ENCODE measurements at places on chromosomes 13 and 19. TPM values are rescaled to one million over a fixed set of nuclear protein-coding genes. Genes with fewer than 3 reads are reported as not detected.

DNA sequence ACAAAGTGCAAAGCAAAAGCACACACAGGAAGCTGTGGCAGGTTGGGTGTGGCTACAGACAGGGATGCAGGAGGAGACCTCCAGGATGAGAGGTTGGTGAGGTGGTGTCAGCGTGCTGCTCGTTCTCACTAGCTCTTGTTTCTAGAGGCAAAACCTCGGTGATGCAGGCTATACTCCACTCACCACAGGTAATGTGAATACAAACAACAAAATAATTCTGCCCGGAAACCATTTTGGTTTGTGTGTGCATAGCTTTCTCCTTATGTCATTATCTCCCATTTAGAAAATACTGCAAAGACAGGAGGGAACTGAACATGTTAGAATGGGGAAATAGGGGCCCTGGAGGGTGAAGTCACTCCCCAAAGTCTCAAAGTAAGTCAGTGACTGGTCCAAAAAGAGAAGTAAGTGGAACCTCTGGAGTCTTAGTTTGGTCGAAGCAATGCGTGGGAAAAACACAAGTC lies 9.4 kb downstream of the LCP1 start:
- no peaks in the 10 kb centered on the region for H3K4me1 ChIP-seq
- H3K4me3 ChIP-seq: no peak overlapping the region
- H3K36me3 ChIP-seq: no peaks in the 10 kb centered on the region
- no peak for DNase-seq
- H3K27ac ChIP-seq: no peak overlapping the region

GRCh38 chr13:27770809-27771208 lies 21.5 kb upstream of the GSX1 start:
- DNase-seq: peak; percentile 13
- H3K4me3 ChIP-seq: no peak overlapping the region
- H3K27ac ChIP-seq: no peak overlapping the region
- no peaks in the 10 kb centered on the region for H3K4me1 ChIP-seq
- peaks cover 6% of the 10 kb centered on the region for H3K27me3 ChIP-seq
- H3K36me3 ChIP-seq: no peaks in the 10 kb centered on the region

DNA sequence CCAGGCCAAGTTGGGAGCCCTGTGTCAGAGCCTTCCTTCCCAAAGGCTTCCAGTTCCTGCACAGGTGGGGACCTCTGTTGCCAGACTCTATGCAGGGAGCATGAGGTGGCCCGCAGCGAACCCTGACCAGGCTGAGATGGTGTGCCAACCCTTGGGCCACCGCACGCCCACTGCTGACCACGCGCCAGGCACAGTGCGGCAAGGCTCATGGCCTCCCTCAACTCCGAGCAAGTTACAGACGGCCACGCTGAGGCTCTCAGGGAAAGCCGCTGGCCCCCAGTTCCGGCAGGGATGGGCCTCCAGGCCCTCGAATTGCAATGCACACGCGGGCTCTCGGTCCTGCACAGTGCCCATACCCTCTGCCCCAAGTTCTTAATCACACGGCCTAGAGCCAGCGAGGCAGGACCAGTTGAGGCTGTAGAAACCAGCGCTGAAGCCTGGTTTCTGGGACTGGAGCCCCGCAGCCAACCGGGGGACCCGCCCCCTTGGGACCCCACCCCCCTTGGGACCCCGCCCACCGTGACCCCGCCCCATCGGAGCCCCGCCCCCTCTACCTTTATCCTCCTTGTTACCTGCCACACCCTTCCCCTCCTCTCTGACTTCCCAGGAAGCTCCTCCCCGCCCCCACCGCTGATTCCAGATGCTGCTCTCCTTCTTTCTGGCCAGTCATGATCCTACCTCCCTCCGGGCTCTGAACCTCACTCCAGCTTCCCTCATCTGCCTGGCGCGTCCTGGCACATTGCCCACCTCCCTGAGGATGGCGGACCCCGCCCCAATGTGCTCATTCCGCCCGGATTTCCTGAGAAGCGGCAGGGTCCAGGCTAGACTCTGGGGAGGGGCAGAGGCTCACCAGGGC lies 6.0 kb downstream of the PEX11G start:
- H3K4me1 ChIP-seq: peaks cover 2% of the 10 kb centered on the region
- peaks cover 1% of the 10 kb centered on the region for H3K36me3 ChIP-seq
- H3K27ac ChIP-seq: no peak overlapping the region
- DNase-seq: no peak
- no peak overlapping the region for H3K4me3 ChIP-seq
- H3K27me3 ChIP-seq: no peaks in the 10 kb centered on the region

DNA sequence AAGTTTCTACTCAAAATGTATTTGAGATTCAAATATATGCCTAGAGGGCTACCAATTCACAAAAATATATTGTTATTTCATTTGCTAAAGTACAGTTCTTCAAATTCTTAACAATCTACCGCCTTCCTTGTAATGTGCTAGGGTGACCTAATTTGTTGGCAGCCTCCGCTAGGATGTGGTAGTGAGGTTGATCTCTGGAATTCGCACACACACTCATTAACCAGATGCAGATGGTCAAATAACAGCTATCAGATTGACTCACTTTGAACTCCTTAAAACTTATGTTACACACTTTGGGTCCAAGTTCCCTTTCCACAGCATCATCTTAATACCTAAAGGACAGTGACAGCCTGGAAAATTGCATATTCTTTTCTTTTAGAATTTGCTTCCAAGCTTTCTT lies 367.3 kb downstream of the DCT start:
- peak; percentile 98 for DNase-seq
- no peak overlapping the region for H3K27ac ChIP-seq
- H3K4me3 ChIP-seq: no peak overlapping the region
- H3K27me3 ChIP-seq: no peaks in the 10 kb centered on the region
- H3K4me1 ChIP-seq: peaks cover 2% of the 10 kb centered on the region

GRCh38 chr13:104011505-104012241 lies 945.5 kb upstream of the SLC10A2 start:
- no peaks in the 10 kb centered on the region for H3K27me3 ChIP-seq
- no peak overlapping the region for H3K4me3 ChIP-seq
- H3K4me1 ChIP-seq: peaks cover 4% of the 10 kb centered on the region
- no peaks in the 10 kb centered on the region for H3K36me3 ChIP-seq

GRCh38 chr19:18021121-18021755 lies 13.3 kb downstream of the ARRDC2 start:
- DNase-seq: peak; percentile 88
- H3K4me1 ChIP-seq: peaks cover 17% of the 10 kb centered on the region
- H3K27me3 ChIP-seq: no peaks in the 10 kb centered on the region
- H3K36me3 ChIP-seq: no peaks in the 10 kb centered on the region
- H3K4me3 ChIP-seq: no peak overlapping the region

GRCh38 chr19:40721936-40722661 lies 5.2 kb downstream of the ITPKC start:
- peak; percentile 41 for DNase-seq
- no peaks in the 10 kb centered on the region for H3K27me3 ChIP-seq
- H3K4me3 ChIP-seq: no peak overlapping the region
- peaks cover 31% of the 10 kb centered on the region for H3K36me3 ChIP-seq

GRCh38 chr13:111325941-111326620 lies 5.6 kb downstream of the TEX29 start:
- no peak overlapping the region for H3K27ac ChIP-seq
- no peaks in the 10 kb centered on the region for H3K36me3 ChIP-seq
- no peak for DNase-seq
- peaks cover 6% of the 10 kb centered on the region for H3K27me3 ChIP-seq
- H3K4me1 ChIP-seq: no peaks in the 10 kb centered on the region

DNA sequence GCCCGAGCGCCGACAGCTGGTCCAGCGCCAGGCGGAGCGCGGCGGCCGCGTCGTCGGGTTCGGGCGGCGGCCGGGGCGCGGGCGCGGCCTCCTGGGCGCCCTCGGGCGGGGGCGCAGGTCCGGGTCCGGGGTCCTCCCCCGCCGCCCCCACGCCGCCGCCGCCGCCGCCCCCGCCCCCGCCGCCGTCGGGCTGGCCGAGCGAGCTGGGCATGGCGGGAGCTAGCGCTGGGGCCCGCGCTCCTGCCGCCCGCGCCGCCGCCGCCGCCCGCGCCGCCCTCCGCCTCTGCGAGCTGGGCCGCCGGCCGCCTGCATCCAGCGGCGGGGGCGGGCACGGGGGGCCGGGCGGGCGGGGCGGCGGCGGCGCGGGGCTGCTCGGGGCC lies 287 bp downstream of the MEX3D start:
- H3K27me3 ChIP-seq: no peaks in the 10 kb centered on the region
- peak overlapping the region; percentile 97 for H3K4me3 ChIP-seq
- H3K36me3 ChIP-seq: peaks cover 3% of the 10 kb centered on the region
- H3K27ac ChIP-seq: no peak overlapping the region
- peaks cover 8% of the 10 kb centered on the region for H3K4me1 ChIP-seq

- no peaks in the 10 kb centered on the region for H3K36me3 ChIP-seq
- H3K4me3 ChIP-seq: no peak overlapping the region
- DNase-seq: no peak
- peaks cover 21% of the 10 kb centered on the region for H3K27me3 ChIP-seq
- no peak overlapping the region for H3K27ac ChIP-seq
- peaks cover 4% of the 10 kb centered on the region for H3K4me1 ChIP-seq
Observed at GRCh38 chr19:45878043-45878794, 7.7 kb downstream of the IRF2BP1 start.

DNA sequence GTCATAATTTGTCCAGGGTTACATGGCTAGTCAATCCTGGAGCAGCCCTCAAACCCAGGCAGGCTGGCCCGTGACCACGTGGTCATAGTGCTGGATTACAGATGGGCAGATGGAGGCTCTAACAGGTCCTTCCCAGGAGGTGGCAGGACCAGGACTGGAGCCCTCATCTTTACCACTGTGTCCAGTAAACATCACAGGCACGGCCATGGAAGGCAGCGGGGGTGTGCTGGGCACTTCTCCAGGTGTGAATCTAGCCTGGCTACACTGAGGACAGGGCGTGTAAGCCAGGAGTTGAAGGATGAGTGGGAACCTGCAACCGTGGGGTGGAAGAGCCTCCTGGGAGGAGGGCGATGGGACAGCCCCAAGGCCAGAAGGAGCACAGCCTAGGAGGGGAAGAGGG lies 6.1 kb downstream of the CIC start:
- no peak overlapping the region for H3K4me3 ChIP-seq
- no peak for DNase-seq
- no peaks in the 10 kb centered on the region for H3K27me3 ChIP-seq
- peaks cover 30% of the 10 kb centered on the region for H3K4me1 ChIP-seq
- H3K27ac ChIP-seq: no peak overlapping the region
- peaks cover 29% of the 10 kb centered on the region for H3K36me3 ChIP-seq

DNA sequence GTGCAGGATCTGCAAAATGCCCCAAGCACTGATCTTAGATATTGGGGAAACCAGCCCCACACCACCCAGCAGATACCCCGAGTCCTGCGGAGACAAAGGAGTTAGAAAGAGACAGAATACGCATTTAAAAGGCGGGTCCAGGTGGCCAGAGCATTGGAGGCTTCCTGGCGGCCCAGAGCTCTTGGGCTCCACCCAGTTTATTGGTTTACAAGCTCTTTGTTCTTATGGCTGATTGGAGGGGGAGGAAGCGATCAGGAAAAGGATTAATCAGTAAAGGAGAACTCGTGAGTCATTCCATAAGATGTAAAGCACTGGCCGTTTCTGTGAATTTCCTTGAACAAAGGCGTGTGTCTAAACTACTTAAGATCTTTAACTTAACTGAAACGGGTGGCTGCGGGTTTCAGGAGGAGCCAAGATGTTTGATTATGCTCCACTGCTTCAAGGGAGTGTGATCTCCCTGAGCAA lies 926 bp downstream of the ZNF587 start:
- H3K27me3 ChIP-seq: no peaks in the 10 kb centered on the region
- H3K4me3 ChIP-seq: peak overlapping the region; percentile 79
- peaks cover 21% of the 10 kb centered on the region for H3K36me3 ChIP-seq
- H3K27ac ChIP-seq: peak overlapping the region; percentile 64
- 0 out of 2 replicates have a peak, but pooled peaks cover 1% of the 10 kb centered on the region for H3K4me1 ChIP-seq

Gene CALR3
- total RNA-seq: not detected

Gene UQCR11
- 29.2 TPM for total RNA-seq

Gene IRS2
- total RNA-seq: 0.36 TPM

Gene WDR88
- not detected for total RNA-seq
